Right cardiac atrium (tissue), 5 donors: ENCODE measurements at places on chromosomes 16 and 17.
A peak's percentile ranks its signal among the peaks of the same experiment; 100 is the strongest.

DNA sequence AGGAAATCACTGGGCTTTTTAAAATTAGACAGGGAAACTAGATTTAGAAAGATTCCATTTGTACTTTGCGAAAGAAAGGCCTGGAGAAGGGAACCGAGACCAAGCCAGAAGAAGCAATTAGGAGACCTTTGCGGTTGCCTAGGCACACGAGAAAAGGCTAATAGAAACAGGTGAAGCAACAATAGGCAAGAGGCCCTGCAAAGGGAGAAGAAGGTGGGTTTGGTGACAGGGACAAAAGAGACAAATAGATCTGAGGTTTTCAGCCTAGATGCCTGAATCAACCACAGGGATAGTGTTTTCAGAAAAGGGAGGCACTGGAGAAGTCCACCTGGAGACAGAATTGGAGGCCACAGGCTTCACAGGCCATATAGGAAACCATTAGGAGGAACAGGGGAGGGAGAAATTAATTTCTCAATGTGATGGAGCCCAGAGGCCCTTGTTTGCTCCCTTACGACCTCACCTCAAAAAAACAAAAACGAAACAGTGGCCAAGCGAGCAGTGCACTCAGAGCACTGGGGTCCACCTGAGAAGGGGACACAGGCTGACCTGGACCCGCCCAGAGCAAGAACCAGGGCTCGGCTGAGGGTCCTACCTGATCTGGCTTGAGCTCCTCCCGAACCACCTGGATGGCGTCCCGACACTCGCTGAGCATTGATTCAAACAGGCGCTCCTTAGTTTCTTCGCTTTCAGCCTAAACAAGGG is 22.3 kb downstream of the SRP68 start:
- DNase-seq, result no peak

- peak; percentile 86 for DNase-seq
Measured at GRCh38 chr16:81315271-81316175, 761 bp downstream of the GAN start.

DNA sequence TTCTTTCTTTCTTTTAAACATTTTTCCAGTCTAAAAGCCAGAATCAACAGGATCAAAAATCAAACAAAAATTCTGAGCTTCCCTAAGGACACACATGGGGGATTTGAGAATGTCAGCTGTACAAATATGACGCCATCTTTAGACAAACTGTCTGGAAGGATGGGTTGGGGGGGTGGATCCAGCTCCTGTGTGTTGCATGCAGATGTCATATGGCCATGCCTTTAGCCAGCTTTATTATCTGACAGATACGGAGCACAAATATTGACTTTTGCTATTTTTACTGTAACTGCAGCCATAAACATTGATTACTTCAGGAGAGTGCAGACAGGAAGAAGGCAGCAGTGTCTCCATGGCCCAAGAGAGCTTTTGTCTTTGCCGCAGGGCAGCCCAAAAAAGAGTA is 279.4 kb upstream of the ELAC2 start:
- no peak for DNase-seq

GRCh38 chr17:4009186-4009785 is 45.0 kb upstream of the ATP2A3 start:
- DNase-seq, result peak; percentile 47

DNA sequence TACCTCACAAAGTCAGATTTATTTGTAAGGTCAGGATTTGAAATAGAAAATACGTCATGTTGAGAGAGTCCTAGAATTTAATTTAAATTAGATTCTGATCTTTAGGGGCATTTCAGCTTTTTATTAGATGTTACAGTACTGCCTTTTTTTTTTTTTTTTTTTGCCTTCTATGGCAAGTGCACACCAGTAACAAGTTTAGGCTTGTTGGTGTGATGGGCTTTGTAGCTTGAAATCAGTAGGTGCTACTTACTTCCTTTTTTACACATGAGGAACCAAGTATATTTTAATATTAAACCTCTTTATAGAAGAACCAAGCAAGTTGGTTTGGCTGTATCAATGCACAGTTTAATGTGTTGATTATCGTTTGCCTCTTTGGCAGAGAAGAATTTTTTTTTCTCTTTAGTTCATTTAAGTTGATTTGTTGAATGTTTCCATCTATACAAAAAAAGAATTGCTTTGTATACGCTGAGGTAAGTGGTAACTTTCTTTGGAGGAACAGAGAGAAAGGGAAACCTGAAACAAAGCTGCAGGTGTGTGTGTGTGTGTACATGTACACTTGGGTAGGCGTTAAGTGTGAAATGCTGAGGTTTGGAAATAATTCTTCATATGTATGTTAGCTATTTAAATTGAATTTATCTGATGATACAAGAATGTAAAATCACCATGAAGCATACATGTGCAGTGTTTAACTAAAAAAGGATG is 15.7 kb downstream of the RBL2 start:
- no peak for DNase-seq
